Activated CD4-positive, CD25-positive, alpha-beta regulatory T cell treated with anti-CD3 and anti-CD28 coated beads, Interleukin-2, amount 50 U/mL, for 72 hours (primary cell): ENCODE measurements at places on chromosomes 6 and 20.

GRCh38 chr6:50249493-50249892 lies 199.8 kb upstream of the DEFB112 start:
- DNase-seq, result no peak

- DNase-seq, result no peak
Observed at GRCh38 chr6:44472250-44472945, 84.9 kb downstream of the CDC5L start.

GRCh38 chr6:168126566-168127383 lies 47.8 kb upstream of the FRMD1 start:
- no peak for DNase-seq

DNA sequence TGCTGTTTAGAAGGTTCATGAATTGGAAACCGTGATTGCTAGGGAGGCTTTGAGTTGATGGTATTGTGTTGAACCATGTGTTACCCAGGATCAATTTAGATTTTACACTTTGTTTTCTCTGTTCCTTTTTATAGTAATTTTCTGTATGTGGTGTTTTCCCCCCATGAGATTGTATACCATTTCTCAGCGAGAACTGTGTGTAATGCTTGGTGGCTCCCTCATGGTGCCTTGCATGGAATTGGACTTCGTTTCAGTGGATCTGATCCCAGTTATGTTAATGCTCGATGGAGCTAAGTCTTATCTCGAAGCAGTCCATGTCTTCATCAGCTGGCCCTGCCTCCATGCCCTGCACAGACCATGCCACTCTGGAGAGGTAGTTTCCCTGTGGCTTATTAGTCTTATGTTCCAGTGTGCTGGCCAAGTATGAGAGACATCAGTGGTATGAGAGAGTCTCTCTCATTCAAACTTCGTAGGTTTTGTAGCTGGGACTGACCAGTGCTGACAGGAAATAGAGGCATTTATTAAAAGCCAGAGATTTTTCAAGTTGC lies 18.7 kb downstream of the PTPN1 start:
- DNase-seq, result no peak

DNA sequence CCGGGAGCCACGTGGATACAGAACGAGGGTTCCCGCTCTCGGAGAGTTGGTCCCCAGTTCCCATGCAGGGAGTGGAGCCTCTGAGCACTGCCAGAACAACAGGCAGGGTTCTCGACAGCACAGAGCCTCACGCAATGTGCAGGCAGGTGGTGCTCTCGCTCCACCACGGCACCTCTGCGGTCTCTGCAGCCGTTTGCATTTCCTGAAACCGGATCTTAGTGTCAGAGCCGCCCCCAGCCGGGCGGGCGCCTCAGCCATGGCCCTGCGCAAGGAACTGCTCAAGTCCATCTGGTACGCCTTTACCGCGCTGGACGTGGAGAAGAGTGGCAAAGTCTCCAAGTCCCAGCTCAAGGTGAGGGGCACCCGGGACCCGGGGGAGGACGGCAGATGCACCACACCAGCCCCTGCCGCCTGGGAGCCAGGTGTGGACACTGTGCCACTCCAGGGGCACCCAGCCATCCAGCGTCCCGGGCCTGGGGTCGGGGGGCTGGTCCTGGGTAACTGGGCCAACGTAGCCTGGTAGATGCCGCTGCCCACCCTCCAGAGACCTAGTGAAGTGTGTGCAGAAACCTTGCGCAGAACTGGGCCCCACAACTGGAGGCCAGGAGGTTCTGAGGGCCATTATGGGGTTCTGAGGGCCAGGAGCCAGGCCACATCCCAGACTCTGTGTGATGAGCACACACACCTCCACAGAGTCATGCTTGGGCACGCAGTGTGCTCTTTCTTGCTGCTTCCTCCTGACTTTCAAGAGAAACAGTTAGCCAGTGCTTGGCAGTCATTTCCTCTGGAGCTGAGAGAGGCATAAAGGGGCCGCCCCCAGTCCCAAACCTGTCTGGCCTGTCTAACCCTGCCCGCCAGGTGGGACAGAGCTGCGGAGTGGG lies at the start of gene DEF6:
Gene DEF6, plus strand, starts transcription at position 218 of the 881 bp plus-strand sequence. Its CDS starts 39 bp downstream, at position 257.
- peak; percentile 81 for DNase-seq

DNA sequence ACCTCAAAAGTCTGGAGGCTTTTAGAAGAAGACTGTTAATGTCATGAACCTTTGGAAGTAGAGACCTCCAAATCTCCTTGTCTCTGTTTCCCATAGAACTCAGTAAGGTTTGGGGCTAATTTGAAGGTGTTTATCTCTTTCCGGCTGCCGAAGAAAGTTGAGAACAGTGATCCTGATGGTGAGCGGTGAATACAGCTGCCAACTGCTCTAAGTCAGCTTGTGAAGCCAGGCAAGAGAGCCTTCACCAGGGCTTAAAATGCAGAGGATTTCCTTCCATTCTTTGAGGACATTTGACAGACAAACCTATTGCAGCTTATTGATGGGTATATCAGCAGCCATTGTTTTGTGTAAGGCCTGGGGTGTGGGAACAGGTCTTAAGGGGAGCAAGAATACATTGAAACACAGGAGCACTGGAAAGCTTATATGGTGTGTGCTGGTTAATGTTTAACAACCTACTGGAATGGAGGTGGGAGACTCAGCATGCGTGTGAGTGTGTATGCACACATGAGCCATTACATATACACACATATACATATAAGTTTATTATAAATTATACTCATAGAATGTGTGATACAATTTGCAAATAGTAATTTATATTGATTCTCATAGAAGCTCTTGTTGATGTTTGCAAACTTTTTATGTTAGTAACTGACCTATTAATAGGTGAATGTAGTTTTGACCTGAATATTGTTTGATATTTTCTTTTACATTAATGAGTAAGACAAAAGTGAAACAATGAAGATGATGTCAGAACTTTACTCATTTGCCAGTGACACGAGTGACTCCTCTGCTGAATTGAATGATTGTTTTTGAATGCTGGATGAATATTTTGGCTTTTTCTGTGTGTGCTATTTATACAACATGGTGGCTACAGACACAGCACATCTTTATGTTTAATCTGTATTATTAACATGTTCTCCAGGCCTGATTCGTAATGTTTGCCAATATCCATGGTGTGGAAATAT lies 18.1 kb downstream of the PLEKHG1 start:
- no peak for DNase-seq

DNA sequence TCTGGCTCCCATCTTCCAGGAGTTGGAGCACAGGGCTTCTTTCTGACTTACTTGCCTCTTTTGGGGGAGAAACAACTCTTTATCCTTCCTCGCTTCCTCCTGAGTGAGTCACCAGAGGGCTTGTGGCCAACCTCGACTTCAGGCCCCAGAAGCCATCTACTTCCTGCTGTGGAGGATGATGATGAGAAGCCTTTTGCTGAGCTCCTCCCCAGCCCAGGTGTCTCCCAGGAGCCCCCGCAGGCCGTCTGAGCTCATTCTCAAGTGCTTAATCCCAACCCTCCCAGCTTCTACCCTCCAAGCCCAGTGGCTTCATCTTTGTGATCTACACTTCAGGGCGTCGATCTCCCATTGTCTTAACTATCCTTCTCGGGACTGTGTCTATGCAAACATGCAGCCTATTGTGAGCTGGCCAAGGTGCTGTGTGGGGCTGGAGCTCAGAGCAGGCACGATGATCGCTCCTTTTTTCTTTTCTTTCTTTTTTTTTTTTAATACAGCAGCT lies 27.9 kb downstream of the SDCBP2 start:
- DNase-seq, result no peak
